Renal cortical epithelial cell (primary cell): ENCODE measurements at places on chromosomes 1 and 21. TPM values are rescaled to one million over a fixed set of nuclear protein-coding genes. Genes with fewer than 3 reads are reported as not detected.

The SLC16A4 gene
- total RNA-seq: 127 and 173 TPM in 2 replicates

GRCh38 chr1:183259924-183260323, 73.9 kb downstream of the LAMC2 start:
- DNase-seq: no peak

DNA sequence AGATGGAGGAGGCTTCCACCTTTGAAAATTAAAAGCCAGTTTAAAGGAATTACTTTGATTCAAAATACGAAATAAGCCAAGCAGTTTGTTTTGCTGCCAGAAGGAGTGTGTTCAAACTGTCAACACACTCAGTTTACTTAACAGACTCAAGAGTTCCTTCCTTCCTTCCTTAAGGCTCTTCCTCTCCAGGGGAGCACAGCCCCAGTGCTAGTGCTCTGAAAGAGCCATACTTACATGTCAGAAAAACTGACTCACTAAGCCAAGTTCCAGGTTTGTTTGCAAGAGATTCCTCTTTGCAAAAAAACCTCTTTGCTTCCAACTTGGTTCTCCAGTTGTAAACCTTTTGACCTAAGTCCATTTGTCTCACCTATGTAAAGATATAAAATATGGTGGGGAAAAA, 14.3 kb downstream of the SETD4 start:
- DNase-seq: no peak

DNA sequence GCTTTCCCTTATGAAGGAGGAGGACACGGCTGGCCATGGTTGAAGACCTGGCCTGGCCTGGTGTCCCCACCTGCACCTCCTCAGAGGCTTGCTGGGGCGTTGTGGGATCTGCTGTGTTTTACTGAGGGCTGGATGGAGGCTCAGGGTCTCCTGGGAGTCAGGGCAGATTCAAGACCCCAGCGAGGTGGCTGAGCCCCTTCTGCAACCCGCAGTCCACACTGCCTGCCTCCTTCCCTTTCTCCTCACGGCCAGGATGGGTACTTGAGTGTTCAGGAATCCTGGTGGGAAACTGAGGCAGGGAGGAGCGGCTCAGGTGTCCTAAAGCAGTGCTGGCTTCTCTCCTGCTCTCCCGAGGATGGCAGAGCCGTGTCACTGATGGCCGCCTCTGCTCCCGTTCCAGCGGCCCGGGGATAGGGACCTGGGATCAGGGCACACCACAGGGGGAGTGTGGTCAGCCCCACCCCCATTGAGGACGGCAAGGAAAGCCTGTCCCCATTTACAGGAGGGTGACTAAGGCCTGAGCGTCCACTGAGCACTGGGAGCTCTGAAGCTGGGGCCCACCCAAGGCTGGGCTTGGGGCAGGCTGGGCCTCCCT, 47.5 kb downstream of the TRPM2 start:
- no peak for DNase-seq

DNA sequence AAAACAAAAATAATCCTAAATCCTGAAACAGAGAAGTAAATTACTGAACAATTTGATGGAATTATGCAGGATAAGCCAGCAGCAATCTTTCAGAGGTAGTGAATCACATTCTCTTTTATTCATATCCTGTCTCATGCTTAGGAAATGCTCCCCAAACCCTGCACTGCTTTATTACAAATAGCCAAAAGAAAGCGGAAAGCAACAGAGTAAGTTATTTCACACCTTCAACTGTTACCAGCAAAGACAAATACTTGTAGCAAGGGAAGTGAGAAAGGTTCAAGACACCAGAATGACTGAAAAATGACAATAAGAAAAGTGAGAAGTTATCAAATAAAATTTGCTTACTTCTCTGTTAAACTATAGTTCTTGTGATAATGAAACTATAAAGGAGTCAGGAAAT, 6.2 kb downstream of the ZRANB2 start:
- no peak for DNase-seq

The PRAMEF5 gene
- total RNA-seq: not detected in 2 replicates

The AQP10 gene
- not detected in 2 replicates for total RNA-seq

The SV2A gene
- 1.6 and 1.7 TPM in 2 replicates for total RNA-seq

The CYYR1 gene
- under 0.01 and 1.5 TPM in 2 replicates for total RNA-seq

- DNase-seq: no peak
These were observed 6.9 kb downstream of the PDPN start for GRCh38 chr1:13590486-13590885.

DNA sequence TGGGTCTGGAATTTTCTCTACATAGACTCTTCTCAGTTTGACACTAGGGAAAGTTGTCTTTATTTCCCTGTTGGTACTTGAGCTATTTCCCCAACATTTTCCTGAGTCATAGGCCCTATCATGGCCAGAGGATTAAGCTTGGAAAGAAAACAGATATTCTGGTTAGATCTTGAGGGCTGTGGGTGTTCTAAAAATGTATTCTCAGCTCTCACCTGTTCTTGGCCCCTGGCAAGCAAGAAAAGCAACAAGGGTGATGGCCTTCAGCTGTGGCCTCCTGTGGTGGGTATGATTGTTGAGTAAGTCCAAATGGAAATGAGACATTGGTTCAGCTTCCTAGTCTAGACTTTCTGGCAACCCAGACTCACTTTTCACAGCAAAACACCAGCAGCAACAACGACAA, 17.4 kb upstream of the LCE3A start:
- no peak for DNase-seq

The AGPAT3 gene
- 68.2 and 179 TPM in 2 replicates for total RNA-seq

The FMO4 gene
- total RNA-seq: 3.5 and 6.0 TPM in 2 replicates

The PRRX1 gene
- total RNA-seq: not detected in 2 replicates

- DNase-seq: no peak
These were observed 1145.1 kb upstream of the NCAM2 start for GRCh38 chr21:19853061-19853460.

DNA sequence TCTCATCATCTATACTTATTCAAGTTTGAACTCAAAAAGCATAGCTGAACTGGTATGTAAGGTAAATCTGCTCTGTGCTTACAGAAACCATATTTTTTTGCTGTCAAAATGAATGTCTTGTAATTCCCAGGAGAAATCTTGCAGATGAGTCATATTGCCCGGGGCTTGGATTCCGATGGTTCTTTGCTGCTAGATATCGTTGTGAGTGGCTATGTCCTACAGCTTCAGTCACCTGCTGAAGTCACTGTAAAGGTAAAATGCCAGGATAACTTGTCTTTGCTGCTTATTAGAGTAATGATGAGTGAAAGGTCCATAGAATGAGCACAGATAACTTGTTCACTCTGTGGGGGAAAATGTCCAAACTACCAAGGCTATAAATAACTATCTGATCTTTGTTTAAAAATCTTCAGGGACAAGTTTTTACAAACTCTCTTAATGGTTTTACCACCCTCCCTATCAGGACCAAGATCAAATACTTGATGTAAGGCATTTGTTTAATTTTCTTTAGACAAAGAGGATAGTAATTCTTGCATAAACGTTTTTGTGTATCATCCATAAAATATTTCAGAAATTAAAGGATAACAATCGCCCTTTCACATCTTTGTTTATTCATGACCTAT, 222.3 kb downstream of the TPR start:
- peak; percentile 52 for DNase-seq

The SMCP gene
- total RNA-seq: not detected in 2 replicates

- DNase-seq: no peak
These were observed 123.5 kb downstream of the PATJ start for GRCh38 chr1:61865646-61866220.

The GIPC2 gene
- total RNA-seq: 1.1 and 4.9 TPM in 2 replicates

- DNase-seq: peak; percentile 72
These were observed 509 bp downstream of the GDAP2 start for GRCh38 chr1:117928881-117929342.

DNA sequence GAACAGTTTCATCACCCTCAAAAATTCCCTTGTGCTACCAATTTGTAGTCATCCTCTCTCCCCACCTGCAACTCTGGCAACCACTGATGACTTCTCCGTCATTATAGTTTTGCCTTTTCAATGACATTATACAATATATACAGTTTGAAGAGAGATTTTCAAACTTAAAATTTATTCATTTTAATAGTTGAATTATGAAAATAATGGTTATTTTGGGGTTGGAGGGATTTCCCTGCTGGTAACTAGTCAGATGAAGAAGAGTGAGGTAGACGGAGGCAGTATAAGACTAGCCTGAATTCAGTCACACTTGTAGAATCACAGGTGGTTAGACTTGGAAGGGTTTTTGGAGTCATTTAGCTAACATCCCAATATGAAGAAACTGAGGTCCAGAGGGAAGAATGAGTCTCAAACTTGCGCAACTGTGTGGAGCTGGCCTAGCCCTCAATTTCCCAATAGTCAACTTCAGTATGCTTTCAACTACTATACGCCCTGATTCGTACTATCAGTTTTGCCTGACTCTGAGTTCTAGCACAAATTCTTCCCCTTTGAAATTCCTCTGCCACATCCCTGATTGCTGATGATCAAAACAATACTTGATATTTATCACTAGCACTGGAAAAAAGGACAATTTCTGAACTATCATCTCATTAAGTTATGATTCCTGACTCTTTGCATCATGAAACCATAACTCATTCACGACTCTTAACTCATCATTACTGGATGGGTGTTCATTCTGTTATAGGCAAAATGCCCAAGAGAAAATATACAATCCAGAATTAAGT, 54.2 kb downstream of the VANGL2 start:
- no peak for DNase-seq

The SPRR1A gene
- total RNA-seq: not detected in 2 replicates

DNA sequence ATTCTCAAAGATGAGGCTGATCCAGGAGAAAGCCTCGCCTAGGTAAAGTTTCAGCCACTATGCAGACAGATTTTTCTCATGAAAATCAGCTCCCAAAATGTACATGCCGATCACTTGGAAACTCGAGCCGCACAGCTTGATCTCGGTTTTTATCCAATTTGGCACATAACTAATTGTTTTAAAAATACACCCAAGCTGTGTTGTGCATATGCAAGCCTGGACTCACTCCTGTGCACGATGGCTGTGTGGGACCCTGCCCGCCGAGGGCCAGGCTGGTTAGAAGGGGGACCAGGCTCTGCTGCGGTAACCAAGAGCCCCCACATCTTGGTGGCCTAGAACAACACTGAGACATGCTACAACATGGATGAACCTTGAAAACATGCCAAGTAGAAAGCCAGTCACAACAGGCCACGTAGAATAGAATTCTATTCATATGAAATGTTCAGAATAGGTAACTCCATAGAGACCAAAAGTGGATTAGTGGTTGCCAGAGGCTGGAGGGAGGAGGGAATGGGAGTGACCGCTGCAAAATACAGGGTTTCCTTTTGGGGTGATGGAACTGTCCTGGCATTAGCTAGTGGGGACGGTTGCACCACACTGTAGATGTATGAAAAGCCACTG, 16.1 kb upstream of the LDLRAP1 start:
- DNase-seq: no peak

DNA sequence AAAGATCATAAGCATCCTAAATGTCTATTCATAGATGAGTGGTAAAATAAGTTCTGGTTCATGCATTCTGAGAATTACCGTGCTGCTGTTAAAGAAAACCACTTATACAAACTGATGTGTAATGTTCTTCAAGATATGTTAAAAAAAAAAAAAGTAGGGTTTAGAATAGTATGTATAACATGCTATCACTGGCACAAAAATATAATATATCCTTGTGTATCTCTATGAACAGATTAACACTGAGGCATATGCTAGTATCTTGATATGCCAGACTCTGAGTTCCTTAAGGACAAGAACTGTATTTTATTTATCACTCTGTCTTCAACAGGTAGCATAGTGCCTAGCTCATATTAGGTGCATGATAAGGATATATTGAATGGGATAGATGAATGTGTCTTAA, 108.9 kb downstream of the HS2ST1 start:
- no peak for DNase-seq

The AVPR1B gene
- not detected in 2 replicates for total RNA-seq

DNA sequence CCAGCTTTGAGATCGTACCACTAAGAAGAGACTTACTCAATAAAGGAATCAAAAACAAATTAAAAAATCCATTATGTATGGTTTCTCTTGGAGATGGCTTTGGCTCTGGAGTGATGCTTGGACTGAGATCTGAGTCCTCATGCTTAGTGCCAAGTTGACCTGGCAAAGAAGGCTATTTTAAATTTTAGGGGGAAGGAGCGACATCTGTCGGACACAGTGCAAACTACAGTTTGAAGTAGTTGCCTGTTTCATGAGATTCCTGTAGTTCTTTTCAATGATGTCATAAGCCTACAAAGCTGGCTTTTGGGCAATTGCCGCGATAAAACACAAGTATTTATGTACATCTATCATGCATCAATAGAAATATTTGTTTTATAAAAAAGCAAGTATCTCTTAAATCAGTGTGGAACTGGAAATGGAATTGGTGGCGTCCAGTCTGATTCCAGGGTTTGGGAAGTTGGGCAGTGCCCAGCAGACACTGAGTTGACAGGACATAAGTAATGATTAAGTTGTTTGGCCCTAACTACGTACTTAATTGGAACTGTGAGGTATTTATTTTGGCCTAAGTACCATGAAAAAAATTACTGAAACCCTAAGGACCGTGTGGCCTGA, 50.0 kb downstream of the TBCE start:
- peak; percentile 73 for DNase-seq

DNA sequence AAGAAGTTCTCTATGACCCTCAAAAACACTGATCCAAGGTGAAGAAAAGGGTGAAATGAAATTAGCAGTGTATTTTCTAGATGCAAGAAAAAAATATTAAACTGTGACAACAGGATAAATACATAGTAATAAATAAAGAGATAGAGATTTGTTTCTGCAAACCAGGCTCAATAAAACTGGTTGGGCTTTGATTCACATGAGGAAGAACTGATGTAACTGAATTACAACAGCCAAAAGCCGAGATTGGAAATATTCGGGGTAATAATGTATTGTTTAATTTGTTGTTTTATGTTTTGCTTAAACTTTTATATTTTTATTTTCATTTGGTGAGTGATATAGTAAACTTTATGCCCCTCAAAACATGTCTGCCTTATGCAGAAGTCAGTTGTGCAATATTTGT, 285.0 kb downstream of the BRINP3 start:
- no peak for DNase-seq

The TTC34 gene
- under 0.01 and 0.20 TPM in 2 replicates for total RNA-seq

- DNase-seq: peak; percentile 59
These were observed 292.1 kb upstream of the VAMP3 start for GRCh38 chr1:7478809-7479499.

The DCST2 gene
- total RNA-seq: 0.05 TPM in 1 of 2 replicates, not detected in the other

The RPF1 gene
- 42.6 and 55.0 TPM in 2 replicates for total RNA-seq

The TFAP2E gene
- total RNA-seq: 0.35 and 1.4 TPM in 2 replicates

The TARS2 gene
- total RNA-seq: 16.0 and 20.5 TPM in 2 replicates

The NHLH1 gene
- total RNA-seq: 0.05 TPM in 1 of 2 replicates, not detected in the other

GRCh38 chr21:22516230-22516629, 1518.0 kb downstream of the NCAM2 start:
- no peak for DNase-seq

DNA sequence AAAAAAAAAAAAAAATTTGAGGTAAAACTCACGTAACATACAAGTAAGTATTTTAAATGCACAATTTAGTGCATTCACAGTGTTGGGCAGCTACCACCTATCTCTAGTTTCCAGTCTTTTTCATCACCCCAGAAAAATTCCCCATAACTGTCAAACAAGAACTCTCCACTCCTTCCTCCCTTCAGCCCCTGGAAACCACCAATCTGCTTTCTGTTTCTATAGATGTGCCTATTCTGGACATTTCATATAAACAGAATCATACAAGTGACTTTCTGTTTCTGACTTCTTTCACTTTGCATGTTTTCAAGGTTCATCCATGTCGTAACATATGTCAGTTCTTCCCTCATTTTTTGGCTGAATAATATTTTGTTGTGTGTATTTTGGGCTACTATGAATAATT, 24.9 kb upstream of the ETS2 start:
- no peak for DNase-seq

- DNase-seq: no peak
These were observed 18.4 kb downstream of the C1orf21 start for GRCh38 chr1:184405094-184405800.

The CFAP57 gene
- 3.9 TPM in 1 of 2 replicates, not detected in the other for total RNA-seq
